Left renal pelvis (tissue), 4 donors: ENCODE measurements at places on chromosomes 1 and 21.

GRCh38 chr21:34874684-34875513 lies 174.2 kb downstream of the RUNX1 start:
- no peak for DNase-seq

DNA sequence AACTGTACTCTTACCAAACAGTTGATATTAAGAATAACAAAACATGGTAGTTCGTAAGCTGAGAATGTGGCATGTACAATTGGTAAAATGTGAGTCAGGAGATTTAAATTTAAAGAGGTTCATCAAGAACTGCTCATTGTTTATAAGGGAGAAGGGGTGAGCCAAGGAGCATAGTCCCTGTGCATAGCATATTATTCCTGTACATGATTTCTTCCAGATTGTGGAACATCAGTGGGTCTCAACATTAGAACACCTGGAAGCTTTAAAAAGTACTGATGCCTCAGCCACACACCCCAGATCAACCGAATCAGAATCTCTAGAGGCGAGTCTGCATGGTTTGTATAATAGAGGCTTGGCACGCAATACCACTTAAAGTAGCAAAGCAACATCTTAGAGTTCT lies 56.1 kb downstream of the KCTD3 start:
- no peak for DNase-seq

- no peak for DNase-seq
Observed at GRCh38 chr1:53469373-53469772, 10.2 kb downstream of the DMRTB1 start.

DNA sequence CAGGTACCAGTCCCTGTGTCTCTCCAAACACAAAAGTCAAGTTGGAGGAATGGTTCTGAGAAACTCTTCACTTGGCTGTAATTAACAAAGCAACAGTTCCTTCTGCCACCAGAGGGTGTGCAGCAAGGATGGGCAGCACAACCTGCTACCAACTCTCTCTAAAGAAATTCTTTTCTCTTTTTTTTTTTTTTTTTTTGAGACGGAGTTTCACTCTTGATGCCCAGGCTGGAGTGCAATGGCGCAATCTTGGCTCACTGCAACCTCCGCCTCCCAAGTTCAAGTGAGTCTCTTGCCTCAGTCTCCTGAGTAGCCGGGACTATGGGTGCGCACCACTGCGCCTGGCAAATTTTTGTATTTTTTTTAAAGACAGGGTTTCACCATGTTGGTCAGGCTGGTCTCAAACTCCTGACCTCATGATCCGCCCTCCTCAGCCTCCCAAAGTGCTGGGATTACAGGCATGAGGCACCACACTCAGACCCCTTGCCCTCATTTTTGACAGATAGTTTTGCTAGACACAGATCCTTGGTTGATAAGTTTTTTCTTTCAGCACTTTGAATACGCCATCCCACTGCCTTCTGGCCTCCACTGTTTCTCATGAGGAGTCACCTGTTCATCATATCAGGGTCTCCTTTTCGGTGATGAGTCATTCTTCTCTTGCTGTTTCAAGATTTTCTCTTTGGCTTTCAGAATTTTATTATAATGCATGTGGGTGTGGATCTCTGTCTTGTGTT lies 12.1 kb upstream of the DEGS1 start:
- no peak for DNase-seq

- no peak for DNase-seq
Observed at GRCh38 chr21:46208761-46209721, 19.5 kb downstream of the LSS start.

DNA sequence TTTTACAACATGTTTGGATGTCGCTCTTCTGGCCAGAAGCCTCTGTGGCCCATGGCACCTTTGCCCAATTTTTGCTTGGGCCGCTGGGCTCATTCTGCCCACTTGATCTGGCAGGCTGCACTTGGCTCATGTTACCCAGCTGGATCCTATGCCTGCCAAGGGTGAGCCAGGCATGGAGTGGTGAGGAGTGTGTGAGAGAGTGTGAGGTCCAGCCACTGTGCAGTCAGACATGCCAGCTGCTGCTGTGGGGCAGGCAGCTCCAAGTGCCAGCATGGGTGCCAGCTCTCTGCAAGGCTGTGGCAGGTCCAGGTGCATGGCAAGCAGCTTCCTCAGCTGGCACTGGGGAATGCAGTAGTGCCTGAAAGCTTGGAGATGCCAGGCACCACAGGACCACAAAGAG lies 71.0 kb downstream of the EBNA1BP2 start:
- DNase-seq = no peak

GRCh38 chr1:201673093-201673492 lies 134.2 kb downstream of the NAV1 start:
- DNase-seq = no peak

DNA sequence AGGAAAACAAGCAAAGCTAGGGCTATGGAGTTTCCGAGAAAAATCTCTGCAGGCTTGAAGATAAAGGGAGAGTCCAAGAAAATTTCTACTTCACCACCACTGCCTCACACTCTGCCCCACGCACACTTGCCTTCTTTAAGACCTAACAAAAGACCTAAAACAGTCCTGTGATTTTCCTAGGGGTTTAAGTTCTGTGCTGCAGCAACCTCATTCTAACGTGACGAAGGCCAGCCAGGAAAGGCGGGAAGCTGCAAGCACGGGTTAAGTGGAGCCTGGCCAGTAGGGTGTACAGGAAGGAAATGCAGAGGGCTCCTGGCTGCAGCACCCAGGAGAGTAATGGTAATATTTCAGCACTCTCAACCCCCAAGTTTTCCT lies 1.5 kb downstream of the SPATA6 start:
- DNase-seq = no peak

- no peak for DNase-seq
Observed at GRCh38 chr1:55640708-55641473, 425.7 kb upstream of the USP24 start.

- DNase-seq = no peak
Observed at GRCh38 chr1:94316183-94316582, 78.8 kb upstream of the ARHGAP29 start.

- DNase-seq = no peak
Observed at GRCh38 chr21:24272521-24272938, 1334.8 kb downstream of the MRPL39 start.

- DNase-seq = no peak
Observed at GRCh38 chr1:116962987-116963639, 38.4 kb upstream of the CD101 start.

GRCh38 chr1:204093781-204094180 lies 20.9 kb downstream of the SOX13 start:
- no peak for DNase-seq

- DNase-seq = no peak
Observed at GRCh38 chr1:9805006-9805508, 18.7 kb downstream of the CLSTN1 start.

DNA sequence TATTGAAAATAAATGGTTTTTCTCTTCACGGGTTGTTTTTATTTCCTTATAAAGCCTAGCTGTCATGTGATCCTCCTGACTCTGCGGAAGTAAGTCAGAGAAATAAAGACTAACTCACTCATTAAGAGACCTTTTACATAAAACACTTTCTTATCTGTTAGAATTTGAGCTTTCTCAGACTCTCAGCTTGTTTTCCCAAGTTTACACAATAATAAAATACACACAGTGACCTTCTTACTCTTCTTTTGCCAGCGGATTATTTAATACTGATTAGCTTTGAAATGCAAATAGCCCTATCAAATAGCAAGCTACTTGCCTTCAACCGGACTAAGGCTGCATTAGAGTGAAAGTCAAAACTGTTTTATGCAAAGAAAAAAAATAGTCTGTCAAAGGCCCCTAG lies 45.5 kb upstream of the CXADR start:
- DNase-seq = no peak

DNA sequence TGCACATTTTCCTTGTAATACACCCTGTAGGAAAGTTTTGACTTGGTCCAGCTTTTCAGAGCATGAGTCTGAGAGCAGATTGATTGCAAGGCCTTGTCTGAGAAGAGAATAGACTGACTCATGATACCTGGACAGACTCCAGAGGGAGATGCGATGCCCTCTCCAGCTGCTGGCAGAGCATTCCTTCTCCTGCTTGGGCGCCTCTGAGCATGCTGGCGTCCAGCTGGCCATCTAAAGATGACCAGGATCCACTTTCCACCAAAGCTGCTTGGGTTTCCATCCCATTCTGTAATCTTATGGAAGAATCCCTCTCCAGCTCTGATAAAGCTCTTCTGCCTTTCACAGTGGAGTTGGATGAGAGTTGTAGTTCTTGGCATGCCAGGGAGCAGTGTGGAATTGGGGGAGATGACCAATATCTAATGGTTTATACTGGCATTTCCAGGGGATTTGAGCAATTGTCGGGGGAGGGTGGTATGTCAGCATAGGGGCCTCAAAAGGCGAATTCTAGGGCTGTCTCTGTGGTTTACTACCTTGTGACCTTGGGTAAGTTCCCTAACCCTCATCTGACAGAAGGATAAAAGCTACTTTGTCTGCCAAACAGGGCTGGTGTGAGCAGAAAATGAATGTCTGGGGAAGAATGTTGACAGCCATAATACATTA lies 19.5 kb downstream of the SZRD1 start:
- DNase-seq = no peak

DNA sequence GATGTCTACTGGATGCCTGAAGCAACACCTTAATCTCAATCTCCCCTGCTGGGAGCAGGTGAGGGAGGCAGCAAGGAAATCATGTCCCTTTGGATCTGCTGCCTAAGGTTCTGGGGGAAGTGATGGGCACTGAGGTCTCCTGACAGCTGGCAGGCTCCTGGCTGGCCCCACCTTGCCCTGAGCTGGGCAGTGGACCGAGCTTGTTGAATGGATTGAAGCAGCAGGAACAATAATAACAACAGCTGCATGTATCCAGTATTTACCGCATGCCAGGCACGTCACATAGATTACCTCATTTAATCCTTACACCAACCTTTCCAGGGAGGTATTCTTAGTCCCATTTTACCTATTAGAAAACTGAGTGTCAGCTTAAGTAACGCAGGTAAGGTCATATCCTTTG lies 133.9 kb downstream of the PLXNA2 start:
- no peak for DNase-seq

DNA sequence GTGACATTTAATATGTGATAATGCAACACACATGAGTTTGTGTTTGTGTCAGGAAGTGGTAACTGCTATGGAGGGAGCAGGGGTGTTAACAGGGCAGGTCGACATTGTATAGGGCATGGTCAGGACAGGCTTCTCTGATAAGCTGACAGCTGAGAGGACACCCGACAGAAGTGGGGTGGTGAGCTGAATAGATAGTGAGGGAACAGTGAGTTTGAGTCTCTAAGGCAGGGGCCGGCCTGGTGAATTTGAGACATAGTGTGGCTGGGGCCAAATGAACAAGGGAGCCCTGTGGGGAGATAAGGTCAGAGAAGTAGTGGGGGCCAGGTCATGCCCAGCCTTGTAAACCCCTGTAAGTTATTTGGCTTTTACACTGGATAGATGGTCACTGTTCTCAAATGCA lies 217.4 kb upstream of the KIAA0040 start:
- DNase-seq = no peak
